Kidney tubule cell (primary cell): ENCODE measurements at places on chromosomes 3 and 15.

DNA sequence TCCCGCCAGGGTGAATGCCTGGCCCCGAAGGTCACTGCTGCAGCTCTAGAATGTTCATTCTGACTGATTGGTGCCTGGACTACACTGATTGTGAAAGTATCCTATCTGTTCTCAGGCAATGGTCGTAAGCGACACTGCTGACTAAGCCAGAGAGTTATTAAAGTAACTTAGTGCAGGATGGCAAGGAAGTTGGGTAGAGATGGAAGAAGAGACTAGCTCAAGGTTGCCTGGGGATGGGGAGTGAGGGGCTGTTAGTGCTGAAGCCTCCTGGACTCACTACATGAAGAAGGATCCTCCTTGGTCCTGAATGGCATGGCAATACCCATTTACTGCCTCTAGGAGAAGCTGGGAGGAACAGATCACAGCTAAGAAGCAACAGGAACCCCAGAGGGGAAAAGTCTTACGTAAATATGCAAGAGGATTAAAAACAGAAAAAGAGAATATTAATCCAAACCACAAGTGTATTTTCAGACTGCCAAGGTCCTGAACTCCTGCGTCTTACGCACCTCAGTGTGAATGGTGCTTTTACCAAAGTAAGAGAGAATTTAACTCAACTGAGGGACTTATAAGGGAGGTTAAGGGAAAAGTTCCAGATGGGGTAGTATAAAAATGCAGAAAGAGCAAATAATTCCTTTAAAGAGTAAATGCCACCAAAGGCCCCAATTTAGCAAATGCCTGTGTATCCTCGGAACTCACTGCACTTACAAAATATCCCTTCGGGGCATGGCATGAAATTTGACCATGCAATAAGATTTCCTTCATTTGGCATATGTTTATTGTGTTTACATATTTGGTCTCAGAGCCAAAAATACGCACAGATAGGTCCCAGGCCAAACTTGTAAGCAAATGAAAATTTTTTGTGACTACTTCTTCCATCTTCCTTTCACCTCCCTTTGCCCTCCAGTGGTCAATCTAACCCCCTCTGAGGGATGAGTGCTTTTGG lies 64.0 kb upstream of the DGKG start:
- no peak for DNase-seq

GRCh38 chr3:67215690-67216089 lies 217.6 kb downstream of the KBTBD8 start:
- DNase-seq: no peak

DNA sequence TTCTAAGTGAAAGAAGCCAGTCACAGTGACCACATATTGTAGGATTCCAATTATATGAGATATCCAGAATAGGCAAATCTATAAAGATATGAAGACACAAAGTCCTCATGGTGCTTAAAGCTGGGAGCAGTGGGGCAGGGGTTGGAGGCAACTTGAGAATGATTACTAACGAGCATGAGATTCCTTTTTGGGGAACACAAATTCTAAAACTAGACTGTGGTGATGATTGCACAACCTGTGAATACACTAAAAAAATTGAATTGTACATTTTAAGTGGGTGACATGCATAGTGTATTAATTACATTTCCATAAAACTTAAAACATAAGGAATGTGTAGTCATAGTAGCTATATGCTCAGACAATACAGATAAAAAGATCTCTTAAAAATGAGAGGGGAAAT lies 103.2 kb downstream of the DPH6 start:
- no peak for DNase-seq

DNA sequence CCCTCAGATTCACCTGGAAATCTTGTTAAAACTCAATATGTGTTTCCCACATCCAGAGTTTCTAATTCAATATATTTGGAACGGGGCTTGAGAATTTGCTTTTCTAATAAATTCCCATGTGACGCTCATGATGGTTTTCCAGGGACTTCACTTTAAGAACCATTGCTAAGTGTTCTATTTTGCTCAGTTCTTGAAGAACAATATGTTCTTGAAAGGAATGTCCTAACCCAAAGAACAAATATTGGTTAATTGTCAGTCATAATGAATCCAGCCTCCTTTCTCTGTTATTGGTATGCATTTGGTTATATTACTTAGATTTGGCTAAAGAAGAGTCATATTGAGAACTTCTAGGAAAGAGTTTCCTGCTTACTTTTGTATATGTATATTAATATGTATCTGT lies 4.4 kb upstream of the PLSCR2 start:
- DNase-seq: no peak

DNA sequence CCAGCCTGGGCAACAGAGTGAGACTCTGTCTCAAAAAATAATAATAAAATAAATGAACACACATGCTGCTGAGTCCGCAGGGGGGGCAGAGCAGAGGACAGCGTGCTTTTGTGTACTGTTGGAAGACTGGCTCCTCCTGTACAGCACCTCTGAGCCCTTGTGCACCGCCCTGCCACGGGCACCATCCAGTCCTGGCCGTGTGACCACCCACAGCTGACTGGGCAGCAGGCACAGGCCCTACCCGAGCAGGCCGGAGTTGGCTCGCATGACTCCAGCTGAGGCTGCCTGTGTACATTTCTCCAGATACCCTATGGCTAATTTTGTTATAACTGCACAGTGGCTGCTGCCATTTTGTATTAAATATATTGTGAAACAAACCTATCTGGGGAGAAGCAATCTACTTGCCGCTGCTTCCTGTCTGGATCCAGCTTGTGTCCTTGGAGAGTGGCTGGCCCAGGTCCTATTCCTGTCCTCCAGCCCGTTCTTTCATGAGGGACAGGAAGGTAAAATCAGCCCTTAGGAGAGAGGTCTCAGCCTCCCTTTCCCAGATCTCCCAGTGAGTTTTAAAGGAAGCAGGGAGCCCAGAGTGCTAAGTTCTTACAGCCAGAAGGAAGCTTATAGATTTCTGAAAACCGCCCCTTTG lies 14.6 kb downstream of the IVD start:
- no peak for DNase-seq

DNA sequence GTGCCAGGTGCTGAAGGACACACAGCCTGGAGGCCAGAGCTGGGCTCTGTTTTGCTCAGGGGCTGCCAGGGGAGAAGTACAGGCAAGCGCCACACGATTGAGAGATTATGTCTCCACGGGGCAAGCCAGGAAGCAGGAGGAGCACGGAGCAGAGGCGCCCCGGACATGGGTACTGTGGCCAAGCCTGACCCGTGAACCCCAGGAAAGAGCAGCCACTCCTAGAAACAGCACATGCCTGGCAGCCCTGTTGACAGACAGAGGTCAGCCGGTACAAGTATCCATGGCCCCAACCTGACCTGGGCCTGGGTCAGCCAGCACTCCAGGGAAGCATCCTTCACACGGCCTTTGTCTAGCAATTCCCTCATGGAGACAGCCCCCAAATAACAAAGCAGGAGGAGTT lies 89.4 kb downstream of the ADAMTS17 start:
- no peak for DNase-seq

- peak; percentile 68 for DNase-seq
Measured at GRCh38 chr3:178703268-178703975, 167.2 kb downstream of the KCNMB2 start.

DNA sequence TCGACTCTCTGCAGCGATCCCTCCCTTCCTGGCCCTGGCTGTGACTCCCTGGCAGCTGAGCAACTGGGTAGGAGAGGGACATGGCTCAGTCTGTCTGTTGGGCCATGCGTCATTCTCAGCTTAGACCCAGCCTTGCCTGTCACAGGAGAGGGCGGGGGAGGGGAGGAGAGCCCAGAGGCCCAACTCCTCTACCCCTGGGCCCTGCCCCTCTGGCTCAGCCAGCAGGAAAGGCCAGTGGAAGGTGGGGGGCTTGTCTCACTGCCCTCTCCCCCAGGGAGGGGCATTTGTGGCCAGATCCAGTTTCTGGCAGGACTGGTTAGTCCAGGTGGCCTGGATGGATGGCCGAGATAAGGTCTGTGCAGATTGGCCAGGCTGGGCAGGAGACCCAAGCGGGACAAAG lies 31.6 kb downstream of the DNAJB8 start:
- DNase-seq: peak; percentile 33
